Smooth muscle cell of bladder (primary cell): ENCODE measurements at places on chromosomes 12 and 14. TPM values are rescaled to one million over a fixed set of nuclear protein-coding genes. Genes with fewer than 3 reads are reported as not detected.

The LPAR5 gene
- total RNA-seq = not detected in 2 replicates

The SMIM41 gene
- total RNA-seq = 1.4 and 9.8 TPM in 2 replicates

The TPI1 gene
- total RNA-seq = 1,608 and 1,630 TPM in 2 replicates

The C12orf42 gene
- total RNA-seq = not detected in 2 replicates
